ENCODE measurements at places on chromosomes 5 and 9.

- no peak for DNase-seq
These were observed 10.3 kb downstream of the ACTL7B start for GRCh38 chr9:108845507-108845906.

- DNase-seq: peak; percentile 73
These were observed 23.1 kb upstream of the RNF38 start for GRCh38 chr9:36423206-36423605.

GRCh38 chr9:3049636-3050035, 205.7 kb upstream of the PUM3 start:
- DNase-seq: no peak

DNA sequence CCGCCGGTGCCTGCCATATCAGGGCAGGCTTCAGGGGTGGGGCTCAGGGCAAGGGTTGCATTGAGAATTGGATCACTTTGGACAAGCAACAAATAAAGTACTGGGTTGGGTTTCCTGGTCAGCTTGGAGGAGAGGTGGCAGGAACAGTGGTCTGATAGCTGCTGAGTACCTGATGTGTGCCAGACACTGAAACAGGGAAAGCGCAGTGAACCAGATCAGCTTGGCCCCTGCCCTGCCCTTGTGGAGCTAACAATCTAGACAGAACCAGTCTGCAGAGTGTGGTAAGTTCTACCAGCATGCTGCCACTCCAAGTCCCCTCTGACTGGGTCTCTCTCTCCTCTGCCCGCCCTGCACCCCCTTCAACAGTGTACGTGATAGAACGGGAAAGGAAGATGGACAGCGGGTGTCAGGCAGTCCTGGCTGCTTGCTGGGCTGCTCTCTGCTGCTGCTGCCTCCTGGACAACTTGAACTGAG, 53.4 kb downstream of the CYSTM1 start:
- DNase-seq: no peak

DNA sequence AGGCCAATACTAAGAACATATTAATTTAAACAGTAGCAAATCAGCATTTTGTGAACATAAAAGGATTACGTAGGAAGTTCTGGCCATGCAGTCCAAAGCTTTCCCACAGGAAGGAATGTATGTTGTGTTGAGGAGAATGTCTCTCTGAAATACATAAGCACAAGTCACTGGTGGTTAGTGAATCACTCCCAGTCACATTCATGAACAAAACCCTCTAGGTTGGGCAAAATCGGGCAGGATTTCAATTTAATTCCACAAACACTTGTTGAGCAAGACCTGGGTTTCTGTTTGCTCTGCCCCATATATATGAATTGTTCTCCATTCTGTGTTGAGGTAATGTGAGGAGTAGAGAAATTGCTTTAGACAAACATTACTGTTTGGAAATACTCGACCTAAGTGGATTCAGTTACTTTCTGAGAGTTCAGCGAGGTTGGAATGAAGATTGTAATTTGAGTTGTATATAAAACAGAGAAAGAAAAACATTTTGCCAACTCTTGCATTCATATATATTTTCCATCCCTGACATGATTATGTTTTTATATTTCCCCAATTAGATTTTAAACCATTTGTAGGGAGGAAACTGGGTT, 127.6 kb upstream of the RPS23 start:
- DNase-seq: no peak

GRCh38 chr5:81427566-81427965, 33.6 kb upstream of the ACOT12 start:
- no peak for DNase-seq
